ENCODE measurements at places on chromosomes 4 and X. TPM values are rescaled to one million over a fixed set of nuclear protein-coding genes. Genes with fewer than 3 reads are reported as not detected.
A peak's percentile ranks its signal among the peaks of the same experiment; 100 is the strongest.

DNA sequence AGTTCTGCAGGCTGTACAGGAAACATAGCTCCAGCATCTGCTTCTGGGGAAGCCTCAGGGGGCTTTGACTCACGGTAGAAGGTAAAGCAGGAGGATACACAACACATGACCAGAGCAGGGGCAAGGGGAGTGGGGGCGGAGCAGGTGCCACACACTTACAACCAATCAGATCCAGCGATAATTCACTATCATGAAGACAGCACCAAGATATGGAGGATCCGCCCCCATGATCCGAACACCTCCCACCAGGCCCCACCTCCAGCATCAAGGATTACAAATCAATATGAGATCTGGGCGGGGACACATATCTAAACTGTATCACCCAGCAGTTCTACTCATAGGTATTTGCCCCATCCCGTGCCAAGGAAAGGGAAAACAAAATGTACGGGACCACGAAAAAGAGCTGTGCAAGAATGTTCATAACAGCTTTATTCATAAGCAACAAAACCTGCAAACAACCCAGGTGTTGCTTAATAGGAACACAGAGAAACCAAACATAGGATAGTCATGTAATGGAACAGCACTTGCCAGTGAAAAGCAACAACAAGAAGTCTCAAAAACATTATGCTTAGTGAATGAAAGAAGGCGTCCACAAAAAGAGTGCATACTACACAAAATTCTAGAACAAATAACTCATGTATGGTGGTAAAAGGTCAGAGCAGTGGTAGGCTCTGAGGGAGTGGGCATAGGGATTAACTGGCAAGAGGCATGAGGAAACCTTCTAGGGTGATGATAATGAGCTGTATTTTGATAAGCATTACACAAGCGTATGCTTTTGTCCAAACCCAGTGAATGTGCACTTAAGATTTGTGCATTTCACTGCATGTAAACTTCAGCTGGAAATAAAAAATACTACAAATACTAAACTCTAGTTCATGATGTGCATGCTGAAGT lies 130.9 kb upstream of the FAM9B start:
- no peak for DNase-seq
- peaks cover 4% of the 10 kb centered on the region for H3K4me1 ChIP-seq
- H3K27me3 ChIP-seq, result no peaks in the 10 kb centered on the region
- no peak overlapping the region for H3K4me3 ChIP-seq

GRCh38 chr4:147732518-147733235 lies 789 bp downstream of the ARHGAP10 start:
- no peak overlapping the region for H3K27ac ChIP-seq
- peak; percentile 36 for DNase-seq
- peak overlapping the region; percentile 91 for H3K4me3 ChIP-seq
- H3K4me1 ChIP-seq, result peaks cover 24% of the 10 kb centered on the region

The CYTL1 gene
- 13.5 TPM for total RNA-seq

The LPAR4 gene
- 20.1 TPM for total RNA-seq

DNA sequence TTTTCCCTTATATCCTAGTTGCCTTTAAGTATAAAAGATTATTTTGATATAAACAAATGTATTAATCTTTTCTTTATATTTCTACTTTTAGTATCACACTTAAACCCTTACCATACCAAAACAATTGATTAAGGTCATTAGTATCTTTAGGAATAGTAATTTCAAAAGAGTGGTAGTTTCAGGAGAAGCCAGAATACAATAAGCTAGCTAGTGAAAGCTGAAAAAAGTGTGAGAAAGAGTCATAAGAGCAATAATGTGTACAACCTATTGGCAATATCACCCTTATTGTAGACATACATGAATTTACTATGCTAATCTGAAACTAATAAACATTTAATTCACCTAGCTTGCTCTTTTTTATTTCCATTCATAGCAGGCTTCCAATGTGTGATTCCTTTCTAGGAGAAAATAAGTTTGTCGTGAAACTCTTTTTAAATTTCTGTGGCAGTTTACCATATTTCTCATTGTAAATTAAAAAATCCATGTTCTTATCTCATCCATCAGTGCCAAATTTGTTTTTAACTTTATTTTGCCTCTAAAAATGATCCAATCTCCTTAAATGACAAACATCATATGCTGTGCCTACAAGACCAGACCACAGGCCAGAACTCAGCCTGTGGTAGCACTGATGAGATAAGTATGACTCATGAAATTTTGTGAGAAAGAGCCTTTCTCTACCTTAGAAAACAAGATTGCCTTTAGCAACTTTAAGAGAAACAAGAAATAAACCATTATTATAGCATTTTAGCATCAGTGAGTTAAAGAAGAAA lies 8.1 kb downstream of the NEK1 start:
- H3K27me3 ChIP-seq, result no peaks in the 10 kb centered on the region
- H3K4me3 ChIP-seq, result no peak overlapping the region
- DNase-seq, result no peak
- peaks cover 11% of the 10 kb centered on the region for H3K4me1 ChIP-seq
- no peak overlapping the region for H3K27ac ChIP-seq

- no peak for DNase-seq
- peaks cover 29% of the 10 kb centered on the region for H3K4me1 ChIP-seq
- no peak overlapping the region for H3K27ac ChIP-seq
- H3K27me3 ChIP-seq, result no peaks in the 10 kb centered on the region
These were observed 2.8 kb upstream of the RUFY3 start for GRCh38 chr4:70718811-70719604.

DNA sequence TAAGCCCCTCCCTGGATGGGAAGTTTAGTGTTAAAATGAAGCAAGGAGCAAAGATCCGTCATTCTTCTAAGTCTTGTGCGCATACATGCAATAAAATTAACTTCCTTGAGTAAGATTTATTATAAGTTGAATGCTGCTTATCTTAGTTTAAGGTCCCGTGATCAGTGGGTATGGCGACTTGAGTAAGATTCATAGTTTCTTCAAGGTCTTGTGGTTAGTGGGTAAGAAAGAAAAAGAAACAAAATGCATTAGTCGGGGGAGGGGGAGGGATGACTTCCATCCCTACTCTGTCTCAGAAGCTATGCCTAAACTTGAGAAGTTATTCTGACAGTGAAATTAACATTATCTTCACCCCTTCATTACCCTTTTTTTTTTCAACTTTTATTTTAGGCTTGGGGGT lies 127.3 kb upstream of the MAGEB16 start:
- DNase-seq, result no peak
- no peaks in the 10 kb centered on the region for H3K36me3 ChIP-seq
- H3K4me3 ChIP-seq, result no peak overlapping the region

DNA sequence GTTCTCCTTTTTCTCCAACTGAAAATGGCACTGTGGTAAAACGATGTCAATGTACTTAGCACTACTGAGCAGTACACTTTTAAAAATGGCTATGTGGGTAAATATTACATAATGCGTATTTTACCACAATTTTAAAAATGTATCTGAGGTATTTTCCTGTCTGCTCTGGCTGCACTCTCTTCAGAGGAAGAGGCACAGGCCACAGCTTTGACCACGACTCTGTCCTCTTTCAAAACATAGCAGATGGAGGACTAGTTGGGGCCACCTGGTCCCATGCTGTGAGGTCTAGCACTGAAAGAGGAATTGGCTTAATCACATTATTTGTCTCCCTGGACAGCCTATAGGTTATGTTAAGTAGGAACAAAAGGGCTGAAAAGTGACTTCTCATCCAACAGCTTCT lies 5.2 kb downstream of the KCNE5 start:
- no peak overlapping the region for H3K4me3 ChIP-seq
- peaks cover 2% of the 10 kb centered on the region for H3K36me3 ChIP-seq
- no peak for DNase-seq
- peaks cover 9% of the 10 kb centered on the region for H3K27me3 ChIP-seq

DNA sequence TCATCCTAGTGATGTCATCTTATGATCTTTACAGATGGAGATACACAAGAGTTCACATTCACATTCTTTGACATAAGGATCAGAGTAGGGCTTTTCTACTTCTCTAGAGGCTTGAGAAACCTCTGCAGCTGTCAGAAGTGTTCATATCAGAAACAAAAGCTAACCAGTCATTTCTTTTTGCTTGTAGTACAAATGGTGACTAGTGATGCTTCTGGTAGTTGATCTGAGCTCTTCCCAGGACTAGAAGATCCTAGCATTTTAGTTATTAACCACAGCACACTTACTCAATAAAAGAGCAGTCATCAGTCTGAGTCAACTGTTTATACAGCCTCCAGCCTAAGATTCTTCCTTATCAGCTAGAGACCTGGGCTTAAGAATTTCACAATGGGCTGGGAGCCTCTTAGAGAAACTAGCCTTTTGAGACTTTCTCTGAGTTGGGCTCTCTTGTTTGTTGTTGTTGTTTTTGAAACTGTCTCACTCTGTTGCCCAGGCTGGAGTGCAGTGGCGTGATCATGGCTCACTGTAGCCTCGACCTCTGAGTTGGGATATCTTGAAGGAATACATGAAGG lies 84.1 kb downstream of the TMEM164 start:
- H3K4me3 ChIP-seq, result no peak overlapping the region
- H3K27ac ChIP-seq, result no peak overlapping the region
- H3K36me3 ChIP-seq, result peaks cover 9% of the 10 kb centered on the region
- no peaks in the 10 kb centered on the region for H3K27me3 ChIP-seq
- no peak for DNase-seq

- H3K4me3 ChIP-seq, result no peak overlapping the region
- H3K27me3 ChIP-seq, result no peaks in the 10 kb centered on the region
- no peaks in the 10 kb centered on the region for H3K4me1 ChIP-seq
- H3K36me3 ChIP-seq, result no peaks in the 10 kb centered on the region
- H3K27ac ChIP-seq, result no peak overlapping the region
These were observed 34.6 kb downstream of the UGT2A3 start for GRCh38 chr4:68917016-68917415.

DNA sequence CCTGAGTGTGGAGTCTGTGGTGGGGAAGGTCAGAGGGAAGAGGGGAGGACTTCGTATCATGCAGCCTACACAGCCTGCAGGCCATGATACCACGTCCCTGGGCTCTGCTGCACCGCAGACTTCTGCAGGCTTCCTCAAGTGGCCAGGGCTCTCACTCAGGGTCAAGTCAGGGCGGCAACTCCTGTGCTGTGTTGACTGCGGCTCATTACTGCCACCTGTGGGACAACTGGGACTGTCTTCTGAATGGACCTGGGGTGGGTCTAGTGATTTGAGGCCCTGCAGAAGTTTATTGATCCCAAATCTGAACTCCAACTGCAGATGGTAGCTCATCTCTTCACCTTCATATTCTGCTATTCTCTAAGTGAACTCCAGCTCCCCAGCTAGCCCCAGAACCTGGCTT lies 167.1 kb downstream of the NSUN7 start:
- peak; percentile 14 for DNase-seq
- H3K4me3 ChIP-seq, result no peak overlapping the region
- H3K36me3 ChIP-seq, result peaks cover 4% of the 10 kb centered on the region
- H3K27me3 ChIP-seq, result no peaks in the 10 kb centered on the region
- H3K4me1 ChIP-seq, result no peaks in the 10 kb centered on the region

GRCh38 chrX:133888984-133889383 lies 96.4 kb downstream of the GPC3 start:
- no peak for DNase-seq
- H3K4me1 ChIP-seq, result peaks cover 26% of the 10 kb centered on the region
- H3K27ac ChIP-seq, result peak overlapping the region; percentile 8
- H3K4me3 ChIP-seq, result no peak overlapping the region
- peaks cover 2% of the 10 kb centered on the region for H3K27me3 ChIP-seq

DNA sequence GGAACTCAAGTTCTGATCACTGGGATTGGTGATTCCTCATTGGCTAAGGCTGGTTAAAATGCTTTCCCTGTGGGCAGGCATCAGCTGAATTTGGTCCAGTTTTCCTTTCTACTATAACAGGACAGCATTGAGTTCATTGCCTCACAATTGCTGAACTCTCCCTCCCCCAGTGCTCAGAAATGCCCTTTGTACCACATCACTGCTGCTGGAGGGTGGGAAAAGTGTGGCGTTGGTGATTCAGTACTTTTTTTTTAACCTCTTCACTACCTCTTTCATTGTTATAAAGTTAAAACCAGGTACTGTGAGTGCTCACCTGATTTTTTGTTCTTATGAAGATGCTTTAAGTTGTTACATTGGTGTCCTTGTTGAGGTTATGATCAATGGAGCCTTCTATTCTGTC lies 69.3 kb upstream of the IL2 start:
- no peaks in the 10 kb centered on the region for H3K27me3 ChIP-seq
- H3K4me1 ChIP-seq, result no peaks in the 10 kb centered on the region
- no peaks in the 10 kb centered on the region for H3K36me3 ChIP-seq
- no peak for DNase-seq
- H3K4me3 ChIP-seq, result no peak overlapping the region

- peaks cover 12% of the 10 kb centered on the region for H3K4me1 ChIP-seq
- H3K27me3 ChIP-seq, result no peaks in the 10 kb centered on the region
- no peaks in the 10 kb centered on the region for H3K36me3 ChIP-seq
- no peak overlapping the region for H3K4me3 ChIP-seq
- H3K27ac ChIP-seq, result no peak overlapping the region
These were observed 42.7 kb upstream of the RASSF6 start for GRCh38 chr4:73662709-73663546.

DNA sequence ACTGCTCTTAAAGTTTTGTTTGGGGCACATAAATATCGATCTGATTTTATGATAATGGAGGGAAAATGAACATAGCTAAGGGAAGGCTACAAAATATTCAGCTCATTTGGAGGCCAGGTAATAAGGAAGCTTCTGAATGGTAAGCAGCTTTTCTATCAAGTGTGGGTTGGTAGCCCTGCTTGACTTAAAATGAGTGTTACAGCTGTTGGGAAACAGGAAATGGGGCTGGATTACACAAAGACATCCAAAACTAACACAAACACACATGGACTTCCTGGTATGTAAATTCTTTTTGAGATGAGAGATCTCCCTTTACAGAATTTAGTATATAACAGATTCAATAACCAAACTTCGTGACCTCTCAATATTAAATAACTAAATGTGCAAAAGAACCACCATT lies 58.0 kb downstream of the FGF16 start:
- H3K27ac ChIP-seq, result no peak overlapping the region
- DNase-seq, result no peak
- no peaks in the 10 kb centered on the region for H3K4me1 ChIP-seq
- peaks cover 3% of the 10 kb centered on the region for H3K36me3 ChIP-seq
- H3K27me3 ChIP-seq, result no peaks in the 10 kb centered on the region

DNA sequence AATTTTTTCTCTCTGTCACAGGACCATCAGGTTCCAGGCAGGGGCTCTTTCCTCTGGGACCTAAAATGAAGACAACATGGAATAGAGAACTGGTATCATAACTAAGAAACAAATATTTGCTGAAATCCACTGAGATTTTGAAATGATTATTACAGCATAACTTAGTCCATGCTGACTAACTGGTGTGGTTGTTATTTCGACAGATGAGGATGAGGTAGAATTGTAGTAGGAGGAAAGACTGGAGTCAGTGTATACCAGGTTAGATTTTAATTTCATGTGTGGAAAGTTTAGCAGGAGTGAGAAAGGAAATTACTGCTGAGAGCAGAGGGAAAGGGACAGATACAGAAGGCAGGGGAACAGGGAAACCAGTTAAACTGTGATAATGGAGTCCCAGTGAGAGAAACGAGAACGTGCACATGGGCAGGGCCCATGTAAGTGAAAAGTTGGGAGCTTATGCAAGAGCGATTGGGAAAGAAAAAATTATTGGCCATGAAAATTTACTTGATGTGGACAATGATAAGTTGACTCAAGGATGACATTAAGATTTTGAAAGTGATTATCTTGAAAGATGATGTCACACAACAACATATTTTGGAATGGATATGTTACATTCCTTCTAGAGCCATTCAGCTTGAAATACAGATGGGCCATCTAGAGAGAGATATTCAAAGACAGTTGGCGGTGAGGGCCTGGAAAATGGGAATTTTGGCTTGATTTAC lies 98.7 kb upstream of the DDIT4L start:
- no peak overlapping the region for H3K4me3 ChIP-seq
- peaks cover 4% of the 10 kb centered on the region for H3K4me1 ChIP-seq
- no peaks in the 10 kb centered on the region for H3K36me3 ChIP-seq

Data from neural crest cell (in vitro differentiated cells).